ENCODE measurements at places on chromosomes 13 and 19.

GRCh38 chr13:51827254-51827653, 17.7 kb downstream of the TMEM272 start:
- no peak for DNase-seq

- no peak for DNase-seq
Measured at GRCh38 chr13:36370108-36370429, 23.9 kb upstream of the SPART start.

DNA sequence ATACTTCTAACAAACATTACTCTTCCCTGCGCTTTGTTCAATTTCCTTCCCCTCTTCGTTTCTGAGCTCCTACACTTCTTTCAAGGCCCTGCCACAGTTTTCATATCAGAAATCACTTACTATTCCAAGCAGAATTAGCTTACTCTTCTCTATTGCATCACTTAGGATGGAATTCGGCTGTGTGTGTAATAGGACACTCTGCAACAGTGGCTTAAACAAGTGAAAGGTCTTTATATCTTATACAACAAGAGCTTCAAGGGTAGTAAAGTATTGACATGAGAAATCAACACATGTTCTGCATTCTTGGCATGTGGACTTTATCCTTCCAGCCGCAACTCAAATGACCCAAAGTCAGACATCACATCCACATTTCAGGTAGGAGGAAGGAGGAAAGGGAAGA, 279.6 kb downstream of the PCDH20 start:
- DNase-seq = no peak

DNA sequence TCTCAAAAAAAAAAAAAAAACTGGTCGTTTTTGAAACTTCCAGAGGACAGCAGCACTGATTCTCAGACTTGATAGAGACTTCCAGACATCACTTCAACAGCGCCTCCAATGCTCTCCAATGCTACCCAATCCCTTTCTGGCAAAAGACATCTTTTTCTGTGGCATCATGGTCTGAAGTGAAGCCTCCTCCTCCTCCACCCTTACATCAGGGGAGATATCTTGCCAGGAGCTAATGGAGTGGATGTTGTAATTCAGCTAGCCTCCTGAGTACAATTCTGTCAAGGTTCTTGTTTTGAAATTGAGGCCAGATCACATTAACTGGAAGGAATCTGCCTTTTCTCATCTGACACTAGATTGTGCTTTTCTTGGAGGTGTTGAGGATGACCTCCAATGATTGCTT, 24.2 kb downstream of the FXYD5 start:
- no peak for DNase-seq

DNA sequence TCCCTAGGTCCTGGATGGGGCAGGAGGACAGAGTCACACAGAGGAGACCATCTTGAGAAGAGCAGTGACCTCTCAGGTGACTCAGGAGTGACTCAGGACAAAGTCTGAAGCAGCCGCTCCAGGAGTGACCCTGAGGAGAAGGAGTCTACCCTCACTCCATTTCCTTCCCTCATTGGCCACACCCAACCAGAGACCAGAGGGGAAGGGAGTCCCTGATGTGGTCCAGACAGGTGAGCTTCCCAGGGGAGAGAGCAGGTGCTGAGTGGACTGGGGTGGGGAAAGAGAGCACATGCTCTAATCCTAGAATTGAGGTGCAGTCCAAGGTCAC, 75.5 kb upstream of the MEDAG start:
- DNase-seq = no peak

GRCh38 chr13:30253830-30254229, 53.5 kb downstream of the KATNAL1 start:
- no peak for DNase-seq

- DNase-seq = no peak
Measured at GRCh38 chr19:49551531-49551930, 23.7 kb downstream of the RCN3 start.

GRCh38 chr13:59890054-59890453, 273.7 kb downstream of the DIAPH3 start:
- no peak for DNase-seq

- no peak for DNase-seq
Measured at GRCh38 chr19:31421856-31422255, 72.6 kb upstream of the TSHZ3 start.

DNA sequence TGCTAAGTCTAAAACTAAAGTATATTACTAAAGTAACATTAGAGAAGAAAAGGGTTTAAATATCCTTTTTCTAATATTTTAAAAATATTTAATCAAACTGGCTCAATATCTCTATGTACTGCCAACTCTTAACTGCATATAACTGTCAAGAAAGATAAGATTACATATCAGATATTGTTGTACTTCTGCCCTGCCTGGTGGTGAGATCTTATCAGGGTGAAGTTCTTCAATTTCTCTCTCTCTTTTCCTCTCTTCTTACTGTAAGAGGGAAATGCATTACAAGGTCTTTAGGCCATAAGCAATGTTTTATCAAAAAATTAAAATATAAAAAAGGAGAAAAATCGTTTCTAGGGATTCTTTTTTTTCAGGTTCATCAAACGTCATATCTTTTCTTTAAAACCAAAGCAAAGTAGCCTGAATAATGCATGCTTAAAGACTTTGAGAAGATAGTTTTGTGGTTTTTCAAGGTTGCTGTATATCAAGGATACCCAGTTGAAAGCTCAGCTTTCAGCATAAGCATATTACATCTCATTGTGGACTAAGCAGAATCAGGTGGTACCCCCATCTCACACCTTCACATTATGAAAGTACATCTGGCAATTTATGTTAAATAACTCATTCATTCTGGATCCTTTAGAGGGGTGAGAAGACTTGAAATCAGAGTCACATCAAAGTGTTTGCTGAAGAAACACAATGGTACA, 1625.7 kb upstream of the SLC10A2 start:
- DNase-seq = no peak

- DNase-seq = no peak
Measured at GRCh38 chr19:16376241-16376640, 51.6 kb downstream of the KLF2 start.

- no peak for DNase-seq
Measured at GRCh38 chr13:103799028-103799427, 732.8 kb upstream of the SLC10A2 start.

DNA sequence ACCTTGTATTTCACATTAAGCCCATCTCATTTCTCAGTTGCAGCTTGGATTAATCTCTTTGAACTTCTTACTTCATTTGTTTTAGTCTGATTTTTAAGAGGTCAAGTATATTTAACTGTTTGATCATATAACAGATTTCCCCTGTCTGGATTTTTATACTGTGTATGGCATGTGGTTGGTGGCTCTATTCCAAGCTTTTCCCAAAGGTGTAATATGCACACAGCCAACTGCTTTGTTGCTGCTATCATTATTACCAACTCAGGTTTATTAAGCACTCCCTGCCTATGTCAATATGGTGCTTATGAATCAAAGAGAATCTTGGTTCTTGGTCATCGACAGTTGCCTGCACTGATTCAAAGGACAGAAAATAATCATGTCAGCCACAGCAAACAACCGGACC, 92.6 kb downstream of the RAP2A start:
- DNase-seq = no peak

- peak; percentile 29 for DNase-seq
Measured at GRCh38 chr19:5480427-5480836, 25.2 kb downstream of the ZNRF4 start.

- no peak for DNase-seq
Measured at GRCh38 chr13:74111399-74111798, 22.8 kb downstream of the KLF12 start.

DNA sequence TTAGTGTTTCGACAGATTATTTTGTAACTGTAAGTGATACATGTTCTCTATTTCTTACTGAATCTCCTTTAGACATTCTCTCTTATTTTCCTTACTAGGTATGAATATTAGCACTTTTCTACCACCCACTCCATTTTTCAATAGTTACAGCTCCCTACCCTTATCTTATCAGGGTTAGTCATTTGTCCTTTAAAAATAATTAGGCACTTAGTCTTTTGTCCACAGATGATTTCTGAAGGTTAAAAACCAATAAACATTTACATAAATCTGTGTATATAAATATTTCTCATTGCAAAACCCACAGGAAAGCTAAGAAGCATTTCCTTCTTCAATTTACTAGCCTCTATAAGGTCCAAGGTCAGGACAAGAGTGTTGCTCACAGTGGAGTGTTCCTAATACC, 624.1 kb upstream of the MIR17HG start:
- DNase-seq = no peak

- no peak for DNase-seq
Measured at GRCh38 chr13:41136396-41137031, 3.9 kb upstream of the KBTBD6 start.

GRCh38 chr13:44136696-44137268, 236.8 kb upstream of the SERP2 start:
- DNase-seq = no peak

DNA sequence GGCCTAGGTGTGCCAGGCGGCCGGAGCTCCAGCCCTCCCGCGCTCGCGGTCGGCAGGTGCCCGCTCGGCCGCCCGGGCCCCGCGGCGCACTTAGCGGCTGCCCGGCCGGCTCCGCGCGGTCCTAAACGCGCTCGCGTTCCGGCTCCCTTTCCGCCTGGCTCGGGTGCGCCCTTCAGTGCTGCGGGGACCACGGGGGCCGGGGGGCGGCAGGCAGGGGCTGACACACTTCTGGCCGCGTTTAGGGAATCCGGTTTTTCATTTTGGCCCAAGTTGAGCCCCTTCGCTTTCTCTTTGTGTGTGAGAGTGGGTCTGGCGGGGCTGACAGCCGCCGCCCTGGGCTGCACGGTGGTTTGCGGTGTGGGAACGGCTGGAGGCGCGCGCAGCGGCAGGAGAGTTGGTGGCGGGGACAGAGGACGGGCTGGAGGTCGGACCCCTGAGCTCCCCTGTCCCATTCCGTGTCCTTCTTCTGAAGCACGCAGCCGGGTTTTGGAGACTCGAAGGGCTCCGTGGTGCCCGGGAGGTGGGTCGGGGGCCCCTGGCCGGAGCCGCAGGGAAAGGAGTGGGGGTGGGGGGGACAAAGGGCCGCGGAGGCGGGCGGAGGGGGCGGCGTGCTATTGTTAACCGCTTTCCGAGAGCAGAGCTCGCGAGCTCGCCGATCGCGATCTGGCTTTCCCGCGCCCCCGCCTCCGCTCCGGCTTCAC, 3.1 kb downstream of the FGF9 start:
- peak; percentile 15 for DNase-seq

DNA sequence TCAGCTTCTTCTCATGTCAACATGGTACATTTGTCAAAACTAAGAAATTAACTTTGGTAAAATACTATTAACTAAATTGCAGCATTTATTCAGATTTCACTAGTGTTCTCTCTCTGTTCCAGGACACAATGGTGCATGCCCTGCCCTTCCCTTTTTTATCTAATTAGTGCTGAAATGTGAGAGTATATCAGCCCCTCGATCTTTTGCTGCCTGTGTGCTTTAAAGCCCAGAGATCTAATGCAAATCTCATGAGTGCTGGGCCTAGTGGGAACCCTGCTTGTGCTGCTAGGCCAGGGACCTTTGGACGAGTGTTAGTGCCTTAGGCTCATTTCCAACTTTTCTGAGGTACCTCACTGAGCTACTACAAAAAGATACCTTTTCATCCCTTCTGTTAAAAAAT, 221.1 kb upstream of the EDNRB start:
- DNase-seq = no peak

- DNase-seq = no peak
Measured at GRCh38 chr19:4584670-4585460, 25.4 kb upstream of the SEMA6B start.

DNA sequence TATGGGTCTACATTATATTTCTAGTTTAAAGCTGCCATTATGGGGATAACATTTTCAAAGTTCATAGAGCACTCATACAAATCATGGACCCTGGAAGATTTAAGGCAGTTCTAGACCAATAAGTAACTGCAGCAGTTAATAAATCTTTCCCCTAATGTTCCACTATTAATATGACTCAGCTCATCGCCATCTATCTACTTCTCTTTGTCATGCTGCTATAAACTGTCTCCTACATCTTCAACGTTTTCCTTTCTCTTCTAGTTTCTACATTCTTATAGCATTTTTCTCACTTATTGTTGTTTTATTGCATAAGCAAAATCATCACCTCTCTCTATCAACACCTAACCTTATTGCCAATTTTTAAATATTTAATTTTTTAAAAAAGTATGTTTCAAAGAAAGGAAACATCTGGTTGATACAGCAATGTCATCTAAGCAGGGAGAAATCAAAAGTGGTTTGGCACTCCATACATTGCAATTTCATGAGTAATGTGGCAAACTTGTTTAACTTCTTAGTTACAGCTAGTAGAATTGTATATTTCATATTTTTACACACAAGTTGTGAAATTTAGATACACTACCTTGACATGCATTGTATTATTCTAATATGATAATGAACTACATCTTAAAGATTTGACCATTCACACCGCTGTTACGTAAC, 1500.4 kb upstream of the MIR17HG start:
- DNase-seq = no peak

GRCh38 chr19:51572410-51572809, 1.3 kb downstream of the ZNF175 start:
- no peak for DNase-seq

GRCh38 chr13:102700088-102701031, 5.5 kb upstream of the METTL21C start:
- no peak for DNase-seq

DNA sequence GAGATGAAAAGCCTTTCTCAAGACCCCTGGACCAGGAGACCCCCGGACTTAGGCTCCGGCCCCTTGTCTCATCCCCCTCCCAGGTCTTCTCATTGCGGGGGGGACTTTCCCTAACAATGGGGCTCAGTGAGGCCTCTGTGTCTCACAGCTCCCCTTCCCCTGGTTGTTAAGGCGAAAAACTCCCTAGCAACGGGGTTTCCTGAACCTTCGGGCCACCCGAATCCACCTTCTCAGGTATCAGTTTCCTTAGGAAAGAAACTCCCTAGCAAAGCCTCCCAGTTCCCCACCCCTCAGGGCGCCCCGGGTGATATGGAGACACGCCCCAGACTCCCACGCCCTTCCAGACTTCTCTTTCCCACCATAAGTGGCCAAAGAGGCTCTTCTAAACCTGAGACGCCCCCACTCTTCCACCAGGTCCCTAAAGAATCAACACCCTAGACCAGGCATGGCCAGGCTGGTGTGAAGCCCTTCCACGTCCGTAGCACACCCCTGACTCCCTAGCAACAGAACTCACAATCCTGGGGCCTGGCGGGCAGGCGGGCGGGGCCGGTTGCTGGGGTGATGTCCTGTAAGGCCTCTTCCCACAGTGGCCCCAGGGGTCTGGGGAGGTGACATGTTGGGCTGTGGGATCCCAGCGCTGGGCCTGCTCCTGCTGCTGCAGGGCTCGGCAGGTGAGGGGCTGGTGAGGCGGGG, at the start of gene TMEM190:
TMEM190 (plus strand) TSS at position 586 of the 693 bp plus-strand sequence; CDS start at position 614, 28 bp downstream.
- DNase-seq = no peak

- no peak for DNase-seq
Measured at GRCh38 chr19:4425537-4425936, 23.1 kb downstream of the CHAF1A start.

- DNase-seq = no peak
Measured at GRCh38 chr13:29875646-29876045, 25.2 kb upstream of the UBL3 start.
